MCF 10A (cell line): ENCODE measurements at places on chromosomes 4 and X.

DNA sequence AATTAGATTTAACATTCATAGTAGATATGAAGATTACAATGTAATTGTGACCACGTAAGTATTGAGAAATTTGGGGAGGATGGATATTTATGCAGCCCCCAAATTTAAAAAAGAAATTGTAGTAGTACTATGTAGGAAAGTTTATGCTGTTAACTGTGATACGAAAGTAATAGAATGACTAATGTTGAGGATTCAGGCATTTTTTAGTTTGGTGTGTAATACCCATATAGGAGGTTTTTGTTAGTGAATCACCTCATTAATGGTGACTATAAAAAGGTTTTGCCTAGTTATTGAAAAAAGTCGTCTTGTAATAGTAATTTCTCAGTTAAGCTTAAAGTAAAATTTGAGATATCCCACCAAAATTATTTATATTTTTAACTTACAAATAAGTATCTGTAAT, 67.2 kb downstream of the SMARCAD1 start:
- DNase-seq: no peak

DNA sequence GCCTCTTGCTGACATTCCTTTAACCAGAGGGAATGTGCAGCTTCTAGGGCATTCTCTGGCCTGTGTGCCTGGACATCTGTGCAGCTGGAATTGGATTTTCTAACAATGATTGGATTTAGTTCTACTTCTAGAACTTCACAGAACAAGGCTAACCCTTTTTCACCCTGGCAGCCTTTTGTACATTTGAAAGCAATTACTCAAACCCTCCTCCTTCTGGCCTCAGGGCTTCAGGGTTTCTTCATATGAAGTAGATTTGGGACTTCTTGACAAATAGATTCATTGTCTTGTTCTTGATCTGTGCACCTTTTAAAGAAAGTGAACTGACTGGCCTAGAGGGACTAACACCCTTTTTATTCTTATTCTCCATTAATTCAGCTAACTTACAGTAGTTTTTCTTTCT, 30.1 kb downstream of the SPATA18 start:
- no peak for DNase-seq

DNA sequence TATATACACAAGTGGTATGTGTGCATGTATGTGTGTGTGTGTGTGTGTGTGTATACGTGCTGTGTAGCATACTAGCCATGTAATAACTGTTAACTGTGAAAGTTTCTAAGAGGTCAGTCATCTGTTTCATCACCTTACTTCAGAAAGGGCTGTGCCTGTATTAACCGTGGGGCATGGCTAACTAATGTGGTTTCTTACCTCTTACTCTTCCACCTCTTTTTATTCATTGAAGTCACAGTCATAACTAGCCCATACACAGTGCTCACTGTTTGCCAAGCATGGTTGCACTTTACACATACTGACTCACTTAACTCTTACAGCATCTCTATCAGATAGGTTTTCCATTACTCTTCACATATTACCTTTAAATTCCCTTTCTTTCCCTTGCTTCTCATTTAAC, 23.7 kb upstream of the LRAT start:
- peak; percentile 72 for DNase-seq

- DNase-seq: no peak
These were observed 6.9 kb upstream of the HAUS3 start for GRCh38 chr4:2248821-2249261.

DNA sequence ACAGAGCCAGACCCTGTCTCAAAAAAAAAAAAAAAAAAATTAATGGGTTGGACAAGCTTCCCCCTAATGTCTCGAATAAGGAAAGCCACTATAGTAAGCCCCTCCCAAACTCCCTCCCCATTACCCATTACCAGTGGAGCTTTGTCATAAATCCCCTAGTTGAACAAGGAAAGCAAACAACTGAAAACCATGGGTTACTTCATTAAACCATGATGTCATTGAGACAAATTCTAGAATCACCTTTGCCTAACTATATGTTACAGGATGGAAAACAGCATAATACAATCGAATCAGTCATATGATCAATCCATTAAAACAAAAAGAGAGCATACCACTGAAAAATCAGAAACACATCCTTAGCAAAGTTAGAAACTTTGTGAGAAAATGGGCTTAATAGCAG, 8.2 kb downstream of the ARAP2 start:
- no peak for DNase-seq

DNA sequence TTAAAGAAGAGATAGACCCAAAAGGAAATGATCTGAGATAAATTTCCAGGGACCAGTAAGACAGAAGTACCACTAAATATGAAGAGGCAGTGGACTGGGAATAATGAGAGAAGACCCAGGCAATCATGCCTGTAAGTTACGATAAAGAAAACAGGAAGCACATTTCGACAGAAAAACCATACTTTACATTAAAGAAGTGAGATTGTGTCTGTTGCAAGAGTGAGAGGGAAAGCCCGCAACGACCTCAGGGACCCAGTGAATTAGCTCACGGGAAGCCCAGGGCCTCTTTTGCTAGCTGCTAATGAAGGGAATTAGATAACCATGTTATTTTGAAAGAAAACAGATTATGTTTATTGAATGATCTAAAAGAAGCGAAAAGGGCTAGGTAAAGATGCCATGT, 28.9 kb upstream of the ACSL1 start:
- DNase-seq: no peak

DNA sequence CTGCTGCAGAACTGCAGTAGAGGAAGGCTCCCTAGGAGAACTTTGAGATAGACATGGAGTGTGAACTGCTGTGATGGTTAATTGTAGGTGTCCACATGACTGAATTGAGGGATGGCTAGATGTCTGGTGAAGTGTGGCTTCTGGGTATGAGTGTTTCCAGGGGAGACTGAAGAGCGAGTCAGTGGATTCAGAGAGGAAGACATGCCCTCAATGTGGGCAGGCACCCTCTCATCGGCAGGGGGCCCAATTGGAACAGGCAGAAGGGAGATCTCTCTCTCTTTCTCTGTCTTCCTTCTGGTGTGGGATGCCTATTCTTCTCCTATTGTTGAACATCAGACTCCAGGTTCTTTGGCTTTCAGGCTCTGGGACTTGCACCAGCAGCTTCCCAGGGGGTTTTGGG, 304.7 kb upstream of the GATB start:
- DNase-seq: no peak

DNA sequence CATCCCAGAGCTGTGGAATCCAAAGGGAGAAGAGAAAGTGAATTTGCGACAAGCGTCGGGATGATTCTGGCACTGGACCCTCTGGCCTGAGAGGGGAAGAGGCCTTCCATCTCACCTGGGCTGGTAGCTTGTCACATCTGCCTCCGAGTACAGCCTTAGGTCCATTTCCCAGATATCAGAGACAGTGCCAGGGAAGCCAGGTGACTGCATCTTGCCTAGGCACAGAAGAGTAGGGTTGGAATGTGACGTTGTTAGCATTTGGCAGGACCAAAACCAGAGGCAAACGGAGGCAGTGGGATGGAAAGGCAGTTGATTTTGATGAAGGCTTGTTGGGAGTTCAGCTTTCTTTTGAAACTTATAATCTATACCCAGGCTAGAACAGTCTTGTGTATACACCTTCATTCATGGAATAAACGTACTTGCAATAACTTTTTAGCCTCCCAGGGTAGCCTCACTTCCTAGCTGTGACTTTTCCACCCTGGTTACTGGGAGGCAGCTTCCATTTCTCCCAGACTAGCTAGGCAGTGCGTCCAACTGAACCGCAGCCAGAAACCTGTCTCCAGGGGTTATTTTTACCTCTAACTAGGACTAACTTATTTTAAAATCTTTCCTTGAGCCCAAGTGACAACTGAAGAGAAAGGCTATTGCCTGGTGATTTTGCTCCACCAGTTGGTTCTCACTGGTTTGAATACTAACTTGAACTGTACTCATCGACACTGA, 5.9 kb downstream of the SOD3 start:
- no peak for DNase-seq

DNA sequence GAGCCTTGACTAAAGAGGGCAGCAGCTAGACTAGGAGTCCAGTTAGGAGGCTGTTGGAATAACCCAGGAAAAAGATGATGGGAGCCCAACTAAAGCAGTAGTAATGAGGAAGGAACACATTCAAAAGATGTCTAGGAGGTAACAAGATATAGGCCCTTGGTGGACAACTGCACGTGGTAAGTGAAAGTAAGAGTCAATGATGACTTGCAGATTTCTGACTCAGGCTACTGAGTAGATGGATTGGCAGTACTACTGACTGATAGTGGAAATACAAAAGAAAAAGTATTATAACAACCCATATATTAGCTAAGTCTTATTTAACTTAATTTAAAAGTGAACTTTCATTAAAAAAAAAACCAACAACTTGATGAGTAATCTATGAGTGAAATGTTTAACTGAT, 74.0 kb downstream of the PAK3 start:
- no peak for DNase-seq

- no peak for DNase-seq
These were observed 594 bp upstream of the STAG2 start for GRCh38 chrX:123960956-123961267.

DNA sequence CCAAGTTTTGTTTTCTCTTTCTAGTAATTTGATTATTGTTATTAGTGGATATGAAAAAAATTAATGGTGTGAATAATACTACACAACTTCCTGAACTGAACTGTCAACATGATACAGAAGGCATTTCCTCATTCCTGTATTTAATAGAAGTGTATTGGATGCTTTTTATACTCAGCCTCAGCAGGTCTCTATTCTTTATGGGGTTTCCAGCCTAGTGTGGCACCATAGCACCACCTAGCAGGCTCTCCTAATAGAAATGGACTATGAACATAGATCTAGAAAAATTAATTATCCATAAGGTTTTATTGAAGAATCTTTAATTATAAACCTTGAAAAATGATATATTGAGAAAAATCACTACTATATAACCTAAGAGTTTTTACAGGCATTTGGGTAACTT, 52.4 kb downstream of the GLRB start:
- DNase-seq: peak; percentile 38

GRCh38 chr4:41750121-41750625, 1.6 kb upstream of the PHOX2B start:
- DNase-seq: no peak

DNA sequence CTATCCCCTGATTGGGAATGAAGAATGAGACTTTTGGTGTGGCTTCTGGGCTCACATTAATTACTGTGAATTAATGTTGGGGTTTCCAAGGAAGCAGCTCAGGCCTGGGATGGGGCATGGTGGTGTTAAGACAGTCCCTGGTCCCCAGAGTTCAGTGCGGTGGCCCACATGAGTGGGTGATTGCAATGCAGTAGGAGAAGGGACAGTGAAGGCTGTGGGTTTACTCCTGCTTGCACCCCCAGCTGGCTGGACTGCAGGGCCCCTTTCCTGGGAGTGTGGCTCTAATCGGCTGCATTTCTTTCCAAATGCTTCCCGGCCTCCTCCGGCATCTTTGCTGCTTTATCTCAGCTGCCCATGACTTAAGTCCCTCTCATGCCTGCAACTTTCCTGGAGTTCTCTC, 28.2 kb upstream of the GPR78 start:
- no peak for DNase-seq

- DNase-seq: no peak
These were observed 31.7 kb upstream of the CRMP1 start for GRCh38 chr4:5924461-5925125.
